ENCODE measurements at places on chromosomes 16 and 17. TPM values are rescaled to one million over a fixed set of nuclear protein-coding genes. Genes with fewer than 3 reads are reported as not detected.

CCL13 gene
- total RNA-seq: 1.6 TPM

- no peak for DNase-seq
Observed at GRCh38 chr17:1087381-1088241, 90.7 kb downstream of the TIMM22 start.

DNA sequence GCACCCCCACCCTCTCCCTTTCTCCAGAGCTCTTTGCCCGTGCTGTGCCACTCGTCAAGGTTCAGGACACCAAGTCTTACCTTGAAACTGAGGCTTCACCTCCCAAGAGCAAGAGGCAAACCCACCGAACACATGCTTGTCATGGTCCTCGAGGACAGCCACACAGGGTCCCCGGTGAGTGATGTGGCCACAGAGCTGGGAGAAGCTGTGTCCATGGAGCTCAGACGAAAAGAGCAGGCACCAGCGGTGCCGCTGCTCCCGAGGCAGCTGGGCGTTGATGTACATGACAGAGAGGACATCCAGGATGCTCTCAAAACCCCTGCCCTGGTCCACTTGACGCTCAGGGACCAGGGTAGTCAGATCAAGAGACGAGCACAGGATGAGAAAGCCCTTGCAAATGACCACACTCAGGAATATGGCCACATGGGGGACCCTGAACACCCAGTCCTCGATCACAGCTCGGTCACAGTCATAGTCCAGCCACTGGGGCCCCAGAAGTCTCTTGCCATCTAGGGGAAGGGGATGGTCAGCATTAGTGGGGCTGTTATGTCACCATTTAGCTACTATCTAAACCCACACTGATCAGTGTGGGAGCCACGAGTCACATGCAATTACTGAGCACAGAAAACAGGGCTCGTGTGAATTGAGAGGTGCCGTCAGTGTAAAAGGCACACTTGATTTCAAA lies 17.8 kb downstream of the MEAK7 start:
- DNase-seq: no peak

CDRT15L2 gene
- total RNA-seq: not detected

DNA sequence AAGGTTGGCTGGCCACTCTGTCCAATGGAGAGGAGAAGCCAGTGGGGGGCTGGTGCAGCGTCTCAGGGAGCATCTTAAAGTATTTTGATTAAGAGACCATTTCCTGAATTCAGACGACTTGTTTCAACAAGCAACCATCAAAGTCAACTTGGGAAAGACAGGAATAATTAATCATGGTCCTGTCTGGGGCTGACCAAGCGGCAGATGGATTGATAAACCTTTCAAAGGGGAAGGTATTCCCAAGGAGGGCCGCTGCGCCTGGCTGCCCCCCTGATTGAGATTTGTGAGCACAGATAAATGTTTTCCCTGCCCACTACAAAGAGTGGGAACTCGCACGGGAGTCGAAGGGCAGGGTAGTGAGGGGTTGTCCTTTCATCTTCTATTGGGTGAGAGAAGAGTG lies 47.5 kb downstream of the HNF1B start:
- no peak for DNase-seq

DNA sequence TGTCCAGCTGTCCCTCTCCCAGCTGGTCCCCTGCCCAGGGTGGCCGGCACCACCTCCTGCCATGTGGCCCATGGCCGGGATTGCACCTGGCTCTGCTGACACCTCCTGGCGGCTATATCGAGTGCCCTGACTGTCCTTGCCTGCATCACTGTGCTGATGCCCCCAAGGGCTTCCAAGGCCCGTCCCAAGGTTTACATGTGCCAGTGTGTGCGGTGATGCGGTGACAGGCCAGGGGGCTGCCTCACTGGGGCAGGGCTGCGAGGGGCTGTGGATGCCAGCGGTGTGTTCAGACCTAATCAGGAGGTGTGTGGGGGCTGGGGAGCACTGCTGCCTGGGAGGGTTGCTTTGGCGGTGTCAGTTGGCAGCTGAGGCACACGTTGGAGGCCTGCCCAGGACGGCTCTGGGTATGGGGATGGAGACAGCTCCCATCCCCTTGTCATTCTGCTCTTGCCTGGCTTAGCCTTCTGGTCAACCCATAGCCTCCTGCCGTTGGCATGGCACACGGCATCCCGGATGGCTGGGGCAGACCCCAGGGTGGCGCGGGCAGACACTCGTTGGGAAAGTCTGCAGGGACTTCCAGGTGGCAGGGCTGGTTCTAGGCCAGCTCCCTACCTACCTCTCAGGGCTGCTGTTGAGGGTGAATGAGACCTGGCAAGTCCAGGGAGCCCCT lies 5.5 kb downstream of the MAP2K3 start:
- no peak for DNase-seq

DNA sequence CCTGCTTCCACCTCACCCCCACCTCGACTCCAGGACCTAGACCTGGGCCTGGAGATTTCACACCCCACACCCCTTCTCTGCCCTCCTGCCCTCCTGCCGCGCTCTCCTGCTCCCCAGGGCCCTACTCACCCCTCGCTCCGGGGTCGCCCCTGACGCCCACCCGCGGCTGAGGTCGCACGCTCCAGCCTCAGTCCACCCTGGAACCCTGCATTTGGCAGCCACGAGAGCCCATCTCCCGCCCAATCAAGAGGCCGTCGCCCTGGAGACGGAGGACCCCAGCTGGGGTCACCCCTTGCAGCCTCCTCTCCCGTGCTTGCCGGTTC lies 16.1 kb downstream of the TLE7 start:
- DNase-seq: no peak

- no peak for DNase-seq
Observed at GRCh38 chr16:19785512-19786130, 67.5 kb downstream of the IQCK start.

DNA sequence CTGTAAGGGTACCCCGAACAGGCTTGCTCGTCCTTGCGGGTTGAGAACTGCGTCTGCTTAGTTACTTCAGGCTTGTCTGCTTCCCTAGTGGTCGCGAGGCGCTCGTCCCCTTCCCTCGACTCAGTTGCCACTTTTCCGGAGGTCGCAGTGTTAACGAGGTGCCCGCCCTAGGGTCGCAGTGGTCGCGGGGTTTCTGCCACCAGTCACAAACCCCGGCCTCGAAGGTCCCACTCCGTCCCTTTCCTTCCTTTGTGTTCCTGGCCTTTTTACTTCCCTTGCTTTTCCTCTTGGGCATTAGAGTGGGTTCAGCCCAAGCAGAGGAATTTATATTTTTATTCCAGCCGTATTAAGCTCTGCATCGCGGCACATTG lies 299 bp downstream of the NUP85 start:
- no peak for DNase-seq

GRCh38 chr17:32930512-32930911 lies 2.6 kb downstream of the TMEM98 start:
- DNase-seq: no peak

GRCh38 chr17:49383060-49383459 lies 21.0 kb upstream of the ZNF652 start:
- DNase-seq: no peak

DNA sequence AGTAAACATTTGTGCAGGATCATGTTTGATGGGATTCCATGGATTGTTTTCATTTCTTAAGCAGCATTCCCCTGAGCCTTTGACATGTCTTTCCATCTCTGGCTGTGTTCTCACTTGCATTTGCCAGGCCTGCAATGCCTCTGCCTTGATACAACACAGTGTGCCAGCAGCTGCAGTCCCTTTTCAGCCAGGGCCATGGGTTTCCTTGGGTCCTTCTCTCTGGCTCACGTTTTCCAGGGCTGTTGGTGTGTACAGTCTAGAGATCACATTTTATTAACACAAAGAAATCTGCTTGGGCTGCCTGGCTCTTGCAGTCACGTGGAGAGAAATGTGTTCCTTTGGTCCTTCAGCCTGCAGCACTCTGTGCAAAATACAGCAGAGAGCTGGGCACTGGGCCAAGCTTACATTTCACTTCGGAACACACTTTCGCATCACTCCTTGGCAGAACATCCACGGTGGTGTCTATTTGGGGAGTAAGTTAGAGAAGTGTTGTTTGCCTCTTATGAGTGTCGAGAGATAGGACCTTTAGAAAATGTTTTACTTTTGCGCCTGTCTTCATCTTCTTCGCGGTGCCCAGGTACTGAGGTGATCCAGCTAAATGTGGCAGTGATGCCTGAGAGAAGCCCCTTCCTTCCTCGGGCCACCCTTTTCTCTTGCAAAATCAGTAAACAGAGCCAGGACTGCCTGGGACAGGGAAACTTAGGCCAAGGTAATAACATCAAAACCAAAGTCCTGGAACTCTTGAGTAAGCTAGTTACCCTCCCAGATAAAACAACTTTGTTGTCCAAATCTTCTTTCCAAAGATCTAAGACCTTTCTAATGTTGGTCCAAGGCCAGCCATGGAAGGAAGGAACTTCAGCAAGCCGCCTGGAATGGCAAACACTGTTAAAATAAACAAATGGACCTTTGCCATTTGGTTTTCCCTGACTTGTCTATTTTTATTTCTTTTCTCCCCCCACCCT lies 20.9 kb downstream of the HLF start:
- peak; percentile 88 for DNase-seq

DNA sequence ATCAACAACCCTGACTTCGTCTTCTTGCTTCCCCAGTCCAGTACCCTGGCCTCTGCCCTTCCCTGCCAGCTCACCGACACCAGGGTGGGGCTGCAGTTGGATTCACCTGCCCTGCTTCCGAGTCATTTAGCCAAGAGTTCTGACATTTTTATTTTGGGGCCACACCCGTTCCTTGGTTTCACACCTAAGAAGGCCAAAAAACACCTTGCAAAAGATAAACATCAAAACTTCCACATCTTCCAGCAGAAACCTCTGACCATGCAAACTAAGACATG lies 41.8 kb upstream of the GFOD2 start:
- no peak for DNase-seq

DNA sequence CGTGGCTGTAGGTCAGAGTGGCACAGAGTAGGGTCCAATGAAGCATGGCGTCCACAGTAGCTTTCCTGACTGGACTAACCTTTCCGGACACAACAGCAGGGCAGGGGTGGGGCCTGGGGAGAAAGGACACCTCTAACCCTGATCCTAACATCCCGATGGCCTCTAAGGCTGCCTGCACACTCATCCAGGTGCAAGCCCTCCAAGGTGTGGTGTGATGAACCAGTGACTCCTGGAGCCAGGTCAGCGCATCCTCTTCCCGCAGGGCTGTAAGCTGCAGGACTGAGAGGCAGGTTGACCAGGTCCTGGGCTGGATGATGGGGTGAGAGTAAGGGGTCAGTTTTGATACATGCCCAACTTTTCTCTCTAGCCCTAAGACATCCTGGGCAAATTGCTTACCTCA lies 3.1 kb upstream of the ERBB2 start:
- no peak for DNase-seq

DNA sequence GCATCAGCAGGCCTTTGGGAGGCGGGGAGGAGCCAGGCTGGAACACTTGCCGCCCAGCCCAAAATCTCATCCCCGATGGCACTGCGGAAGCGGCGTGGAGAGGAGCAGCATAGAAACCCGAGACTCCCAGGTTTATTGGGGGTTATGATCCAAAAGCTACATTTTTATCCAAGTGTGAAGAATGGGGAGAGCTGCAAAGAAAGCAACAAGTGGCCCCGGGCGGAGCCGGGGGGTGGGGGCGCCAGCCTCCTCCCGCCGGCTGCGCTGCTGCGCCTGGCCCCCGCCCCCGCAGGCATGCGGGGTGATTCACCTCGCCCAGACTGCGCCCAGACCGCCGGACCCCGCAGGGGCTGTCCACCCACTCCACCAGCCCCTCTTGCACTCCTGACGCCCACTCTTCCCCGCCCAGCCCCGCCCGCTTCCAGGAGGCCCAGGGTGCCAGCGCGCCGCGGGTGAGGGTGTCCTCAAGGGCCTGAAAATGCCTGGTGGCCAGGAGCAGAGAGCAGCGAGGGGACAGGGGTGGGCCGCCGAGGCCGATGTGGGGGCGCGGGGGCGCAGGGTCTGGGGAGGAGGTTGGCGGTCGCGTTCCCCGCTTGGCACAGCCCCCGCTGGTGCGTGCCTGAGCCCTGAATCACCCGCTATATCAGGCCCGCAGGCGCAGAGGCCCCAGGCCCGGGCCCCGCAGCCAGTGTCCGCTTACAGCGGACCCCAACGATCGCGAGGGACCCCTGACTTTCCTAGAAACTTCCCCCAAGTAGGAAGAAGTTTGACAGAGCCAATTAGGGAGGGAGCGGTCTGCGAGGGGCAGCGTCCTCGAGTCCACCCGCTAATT lies 1.3 kb downstream of the CAVIN1 start:
- no peak for DNase-seq

- no peak for DNase-seq
Observed at GRCh38 chr17:65994679-65995078, 197.3 kb downstream of the CEP112 start.

SEPTIN1 gene
- total RNA-seq: 0.37 TPM

- DNase-seq: no peak
Observed at GRCh38 chr17:66115246-66115645, 76.7 kb downstream of the CEP112 start.

NPIPB8 gene
- 2.0 TPM for total RNA-seq

DNA sequence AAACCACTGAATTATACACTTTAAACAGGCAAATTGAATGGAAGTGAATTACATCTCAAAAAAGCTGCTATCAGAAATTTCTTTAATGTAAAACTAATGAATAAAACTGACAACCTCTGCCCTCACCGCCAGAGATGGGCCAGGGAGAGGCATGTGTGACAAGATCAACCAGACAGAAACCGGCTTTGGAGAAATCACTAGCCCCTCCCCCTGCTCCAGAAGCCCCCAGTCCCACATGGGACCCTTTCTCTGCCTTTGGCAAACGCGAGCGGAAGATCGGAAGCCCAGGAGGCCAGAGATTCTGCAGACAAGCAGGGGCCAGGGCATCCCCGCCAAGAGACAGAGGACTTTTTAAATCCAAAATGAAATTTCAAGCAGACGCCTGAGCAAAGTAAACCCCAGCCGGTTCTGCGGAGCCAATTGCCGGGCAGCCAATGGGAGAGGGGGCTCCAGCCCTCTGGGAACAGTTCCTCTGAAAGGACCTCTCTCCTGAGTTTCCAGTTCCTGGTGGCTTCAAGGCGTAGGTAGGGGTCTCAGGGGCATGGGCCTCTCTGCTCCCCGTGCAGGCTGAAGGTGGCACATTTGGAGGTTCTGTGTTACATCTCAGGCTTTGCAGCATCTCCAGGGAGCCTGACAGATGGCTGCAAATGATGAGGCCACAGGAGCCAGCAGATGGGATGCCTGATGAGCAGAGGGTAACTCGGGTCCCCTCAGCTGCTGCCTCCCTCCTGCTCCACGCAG lies 118.1 kb downstream of the GSG1L start:
- no peak for DNase-seq

OR4D1 gene
- total RNA-seq: not detected

PPP1R1B gene
- total RNA-seq: 5.1 TPM

DNA sequence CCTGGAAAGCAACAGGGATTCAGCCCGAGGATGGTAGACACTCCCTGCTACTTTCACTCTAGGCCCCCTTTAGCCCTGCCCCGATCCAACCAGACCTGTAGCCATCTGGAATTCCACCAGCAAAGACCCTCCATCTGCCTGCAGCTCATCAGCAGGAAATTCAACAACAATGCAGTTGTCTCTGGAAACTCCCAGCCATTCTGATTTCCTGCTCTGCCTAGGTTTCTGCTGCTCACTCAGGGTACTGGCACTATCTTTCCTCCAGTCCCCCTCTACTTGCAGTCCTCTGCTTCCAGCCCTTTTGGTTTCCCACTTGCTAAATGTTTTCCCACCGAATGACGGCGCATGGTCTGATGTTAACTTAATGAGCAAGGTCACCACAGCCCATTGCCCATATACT lies 2.7 kb upstream of the SP6 start:
- DNase-seq: no peak
